ENCODE measurements at places on chromosomes 1 and 21.

GRCh38 chr1:165661703-165662102 lies 30.7 kb downstream of the MGST3 start:
- DNase-seq: no peak

DNA sequence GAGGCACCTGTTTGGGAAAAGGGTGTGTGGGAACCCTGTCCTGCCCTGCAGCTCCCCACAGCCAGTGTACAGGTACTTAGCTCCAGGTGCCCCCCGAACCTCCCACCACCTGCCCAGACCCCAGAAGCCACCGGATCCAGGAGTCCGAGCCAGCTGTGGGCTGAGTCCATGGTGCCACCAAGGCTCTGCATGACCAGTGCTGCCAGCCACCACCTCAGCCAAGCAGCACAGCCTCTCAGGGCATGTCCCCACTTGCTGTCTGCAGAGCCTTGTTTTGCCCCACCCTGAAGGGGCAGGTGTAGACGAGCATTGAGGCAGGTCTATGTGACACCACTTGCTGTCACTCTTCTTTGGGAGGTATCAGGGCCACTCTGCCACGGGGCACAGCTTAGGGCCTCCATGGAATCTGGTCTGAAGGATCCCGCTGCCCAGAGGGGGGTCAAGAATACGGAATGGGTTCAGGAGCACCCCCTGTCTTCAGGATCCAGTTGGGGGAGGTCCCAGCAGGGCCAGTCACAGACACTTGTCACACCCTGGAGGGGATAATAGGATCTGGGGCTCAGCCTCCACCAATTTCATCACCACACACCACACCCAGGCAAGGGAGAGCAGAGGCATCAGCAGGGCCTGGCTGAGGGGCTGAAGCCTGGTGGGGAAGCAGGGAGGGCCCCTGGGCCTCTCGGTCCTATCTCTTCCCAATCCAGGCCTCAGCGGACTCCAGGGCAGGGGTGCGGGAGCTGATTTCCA lies 27.7 kb downstream of the ARHGEF19 start:
- no peak for DNase-seq

GRCh38 chr1:115306146-115306545 lies 31.9 kb downstream of the NGF start:
- DNase-seq: peak; percentile 28

- DNase-seq: no peak
Measured at GRCh38 chr1:179175011-179175841, 54.3 kb downstream of the ABL2 start.

GRCh38 chr1:117286145-117286544 lies 75.4 kb upstream of the VTCN1 start:
- DNase-seq: no peak

- no peak for DNase-seq
Measured at GRCh38 chr1:150186789-150187559, 37.3 kb downstream of the PLEKHO1 start.

DNA sequence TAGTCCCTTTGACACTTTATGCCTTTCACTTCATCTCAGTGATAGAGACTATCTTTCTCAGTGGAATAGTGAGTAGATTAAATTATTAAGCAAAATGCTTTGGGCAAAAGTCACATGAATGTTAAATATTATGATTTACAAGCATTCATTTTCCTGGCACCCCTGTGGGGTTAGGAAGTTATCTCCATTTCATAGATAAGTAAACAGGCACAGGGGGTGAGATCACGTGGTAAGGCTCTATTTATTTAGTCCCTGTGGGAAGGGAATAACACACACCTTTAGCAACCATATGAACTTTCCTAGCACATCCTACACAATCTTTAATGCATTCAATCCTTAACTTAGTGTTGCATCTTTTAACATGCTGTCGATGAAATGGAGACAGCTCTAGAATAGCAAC lies 12.3 kb downstream of the PSMB2 start:
- DNase-seq: no peak

DNA sequence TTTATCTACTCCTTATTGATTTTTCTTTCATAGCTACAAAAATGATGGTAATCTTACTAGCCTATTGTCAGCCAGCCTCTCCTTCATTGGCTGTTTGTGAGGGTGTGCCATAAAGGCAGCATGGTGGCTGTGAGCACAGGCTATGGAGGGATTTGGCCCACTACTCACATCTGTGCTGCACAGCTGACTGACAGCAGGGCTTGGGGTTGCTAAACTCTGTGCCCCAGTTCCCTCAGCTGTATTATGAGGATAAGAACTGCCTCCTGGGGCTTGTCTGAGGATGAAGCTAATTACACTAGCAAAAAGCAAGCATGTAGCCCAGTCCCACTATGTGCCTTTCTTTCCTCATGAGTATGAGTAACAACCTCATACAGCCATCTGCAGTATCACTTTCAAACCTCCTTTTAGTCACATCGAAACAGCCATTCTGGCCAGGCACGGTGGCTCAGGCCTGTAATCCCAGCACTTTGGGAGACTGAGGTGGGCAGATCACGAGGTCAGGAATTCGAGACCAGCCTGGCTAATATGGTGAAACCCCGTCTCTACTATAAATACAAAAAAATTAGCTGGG lies 66.2 kb downstream of the COQ8A start:
- no peak for DNase-seq

GRCh38 chr1:110207831-110208230 lies 2.3 kb upstream of the KCNC4 start:
- DNase-seq: peak; percentile 13

DNA sequence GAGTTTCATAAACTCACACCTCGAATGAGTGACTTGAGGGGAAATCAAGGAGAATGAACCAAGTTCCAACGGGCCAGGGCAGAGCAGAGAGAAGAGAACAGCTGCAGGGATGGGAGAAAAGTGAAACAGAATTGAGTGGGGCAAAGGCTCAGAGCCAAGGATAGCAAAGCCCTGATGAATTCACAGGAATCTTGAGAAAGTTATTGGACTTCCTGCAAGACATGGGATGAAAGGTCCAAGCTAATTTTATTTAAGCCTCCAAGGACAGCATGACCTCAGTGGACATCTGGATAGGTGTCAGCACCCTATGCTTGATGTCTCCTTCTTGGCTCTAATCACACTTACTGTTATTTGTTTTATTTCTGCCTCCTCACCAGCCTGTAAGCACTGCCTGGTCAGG lies 43.0 kb upstream of the RAVER2 start:
- DNase-seq: no peak

GRCh38 chr1:51549016-51549619 lies 30.1 kb upstream of the EPS15 start:
- no peak for DNase-seq

GRCh38 chr1:6121021-6121421 lies 59.1 kb downstream of the CHD5 start:
- DNase-seq: no peak

DNA sequence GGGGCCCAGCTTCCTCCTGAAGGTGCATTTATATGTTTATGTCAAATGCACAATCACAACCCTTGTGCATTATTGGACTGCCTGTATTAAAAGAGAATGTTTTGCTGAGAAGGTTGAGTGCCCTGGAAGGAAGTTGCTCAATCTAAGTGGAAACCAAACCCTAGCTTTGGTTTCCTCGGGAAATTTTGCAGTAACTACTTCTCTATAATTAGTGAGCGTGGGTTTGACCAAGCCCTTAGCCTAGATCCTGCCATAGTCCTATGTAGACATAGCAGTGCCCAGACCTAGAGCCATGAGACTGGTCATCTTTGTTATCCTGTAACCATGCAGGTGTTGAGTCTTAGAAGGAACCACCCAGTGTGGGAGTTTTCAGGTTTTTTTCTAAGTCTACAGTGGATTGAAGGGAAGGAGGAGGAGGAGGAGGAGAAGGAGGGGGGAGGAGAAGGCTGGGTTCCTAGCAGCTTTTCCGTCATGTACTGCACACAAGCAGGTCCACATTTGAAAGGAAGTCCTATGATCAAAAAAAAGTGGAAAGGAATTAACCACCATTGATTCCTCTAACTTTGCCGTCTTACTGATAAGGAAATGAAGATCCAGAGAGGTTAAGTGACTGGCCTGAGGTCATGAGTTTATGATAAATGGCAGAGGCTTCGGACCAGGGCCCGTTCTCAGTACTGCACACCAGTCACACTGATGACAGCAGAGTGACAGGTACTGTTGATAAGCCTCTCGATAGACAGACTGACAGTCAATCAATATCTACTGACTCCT lies 72.2 kb upstream of the LYST start:
- DNase-seq: no peak

- DNase-seq: no peak
Measured at GRCh38 chr1:67724928-67725560, 40.0 kb downstream of the GADD45A start.

GRCh38 chr1:183249941-183250452 lies 63.9 kb downstream of the LAMC2 start:
- no peak for DNase-seq
